ENCODE measurements at places on chromosomes 5 and 9.
A peak's percentile ranks its signal among the peaks of the same experiment; 100 is the strongest.

DNA sequence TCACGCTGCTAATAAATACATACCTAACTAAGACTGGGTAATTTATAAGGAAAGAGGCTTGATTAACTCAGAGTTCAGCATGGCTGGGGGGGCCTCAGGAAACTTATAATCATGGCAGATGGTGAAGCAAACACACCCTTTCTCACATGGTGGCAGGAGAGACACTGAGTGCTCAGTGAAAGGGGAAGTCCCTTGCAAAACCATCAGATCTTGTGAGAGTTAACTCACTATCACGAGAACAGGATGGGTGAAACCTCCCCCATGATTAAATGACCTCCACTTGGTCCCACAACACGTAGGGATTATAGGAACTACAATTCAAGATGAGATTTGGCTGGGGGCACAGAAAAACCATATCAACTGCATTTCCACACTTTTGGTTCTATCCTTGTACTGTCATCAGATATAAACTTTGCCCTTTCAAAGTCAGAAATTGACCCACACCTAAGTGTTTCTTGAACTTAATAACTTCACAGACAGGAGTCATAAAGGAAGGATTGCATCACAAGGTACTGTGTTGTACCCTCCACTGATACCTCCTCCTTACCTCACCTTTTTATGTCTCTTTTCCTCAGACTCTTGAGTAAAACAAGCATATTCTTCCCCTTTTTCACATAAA is 319.1 kb upstream of the PIK3R1 start:
- no peak for DNase-seq

- no peak for DNase-seq
These were observed 42.3 kb downstream of the TENT4A start for GRCh38 chr5:6755519-6755918.

GRCh38 chr9:87233431-87233830 is 264.2 kb upstream of the DAPK1 start:
- no peak for DNase-seq

DNA sequence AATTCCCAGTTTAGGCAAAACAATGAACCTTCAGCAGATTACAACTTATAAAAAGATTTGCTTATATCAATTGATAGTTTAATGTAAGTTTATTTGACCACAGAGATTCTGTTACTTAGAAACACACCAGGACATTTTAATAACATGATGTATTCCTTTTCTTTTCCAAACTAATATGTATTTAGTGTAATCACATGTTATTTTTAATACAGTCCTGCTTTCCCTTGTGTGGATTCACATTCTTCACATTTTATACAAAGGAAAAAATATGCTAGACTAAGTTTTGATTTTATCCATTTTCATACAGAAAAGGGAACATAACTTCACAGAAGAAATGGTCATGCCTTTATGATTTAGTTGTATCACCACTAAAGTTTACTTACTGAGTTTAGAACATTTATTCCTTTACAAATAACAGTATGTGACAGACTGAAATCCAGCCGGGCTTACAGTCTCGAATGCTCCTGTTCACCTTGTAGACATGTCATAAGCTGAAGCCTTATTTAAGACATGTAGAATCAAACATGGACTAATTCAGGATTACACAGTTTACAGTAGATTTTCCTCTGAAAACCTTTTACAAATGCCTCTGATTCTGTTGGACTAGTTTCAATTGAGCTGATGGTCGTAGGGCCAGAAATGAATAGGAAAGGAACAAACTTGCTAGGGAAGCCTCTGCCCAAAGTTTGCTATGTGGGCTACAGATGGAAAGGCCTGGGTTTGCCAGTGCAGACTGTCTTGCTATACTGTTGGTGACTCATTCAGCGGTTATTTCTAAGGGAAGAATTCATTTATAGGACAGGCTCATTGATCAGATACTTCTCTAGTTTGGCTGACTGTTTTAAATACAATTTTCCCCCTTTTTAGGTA is 6.6 kb upstream of the ASPN start:
- DNase-seq: no peak

DNA sequence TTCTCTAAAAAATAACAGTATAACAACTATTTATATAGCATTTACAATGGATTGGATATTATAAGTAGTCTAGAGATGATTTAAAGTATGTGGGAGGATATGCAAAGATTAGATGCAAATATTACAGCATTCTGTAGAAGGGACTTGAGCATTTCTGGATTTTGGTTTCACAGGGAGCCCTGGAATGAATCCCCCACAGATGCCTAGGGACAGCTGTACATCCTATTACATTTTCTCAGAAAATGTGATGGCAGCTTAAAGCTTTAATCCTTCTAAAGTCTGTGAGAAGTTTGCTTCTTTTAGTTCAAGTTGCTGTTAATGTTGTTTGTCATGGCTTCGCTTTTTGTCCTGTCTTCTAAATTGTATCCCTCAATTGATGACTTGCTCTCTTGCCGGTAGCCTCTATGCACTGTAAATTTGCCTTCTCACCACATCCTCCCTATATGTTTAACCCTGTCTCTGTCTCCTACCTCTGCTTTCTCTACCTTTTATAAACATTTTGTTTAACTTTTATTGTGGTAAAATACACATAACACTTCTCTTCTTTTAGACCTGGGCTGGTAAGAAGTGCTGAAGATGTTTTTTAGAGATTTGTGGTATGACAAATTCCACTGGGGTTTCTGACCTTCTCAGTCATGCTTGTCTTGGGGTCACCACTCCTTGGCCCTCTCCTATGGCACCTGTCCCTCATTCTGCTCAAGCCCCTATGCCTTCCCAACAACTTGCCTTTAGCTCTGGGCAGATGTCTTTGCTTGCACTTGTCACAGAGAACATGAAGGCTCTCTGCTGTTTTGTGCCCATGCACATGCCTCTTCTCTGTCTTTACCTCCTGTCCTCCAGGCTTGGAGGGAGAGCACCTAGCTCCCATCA is 37.9 kb downstream of the LNPEP start:
- no peak for DNase-seq

- DNase-seq: no peak
These were observed 113.9 kb upstream of the FBXL7 start for GRCh38 chr5:15386122-15386521.

DNA sequence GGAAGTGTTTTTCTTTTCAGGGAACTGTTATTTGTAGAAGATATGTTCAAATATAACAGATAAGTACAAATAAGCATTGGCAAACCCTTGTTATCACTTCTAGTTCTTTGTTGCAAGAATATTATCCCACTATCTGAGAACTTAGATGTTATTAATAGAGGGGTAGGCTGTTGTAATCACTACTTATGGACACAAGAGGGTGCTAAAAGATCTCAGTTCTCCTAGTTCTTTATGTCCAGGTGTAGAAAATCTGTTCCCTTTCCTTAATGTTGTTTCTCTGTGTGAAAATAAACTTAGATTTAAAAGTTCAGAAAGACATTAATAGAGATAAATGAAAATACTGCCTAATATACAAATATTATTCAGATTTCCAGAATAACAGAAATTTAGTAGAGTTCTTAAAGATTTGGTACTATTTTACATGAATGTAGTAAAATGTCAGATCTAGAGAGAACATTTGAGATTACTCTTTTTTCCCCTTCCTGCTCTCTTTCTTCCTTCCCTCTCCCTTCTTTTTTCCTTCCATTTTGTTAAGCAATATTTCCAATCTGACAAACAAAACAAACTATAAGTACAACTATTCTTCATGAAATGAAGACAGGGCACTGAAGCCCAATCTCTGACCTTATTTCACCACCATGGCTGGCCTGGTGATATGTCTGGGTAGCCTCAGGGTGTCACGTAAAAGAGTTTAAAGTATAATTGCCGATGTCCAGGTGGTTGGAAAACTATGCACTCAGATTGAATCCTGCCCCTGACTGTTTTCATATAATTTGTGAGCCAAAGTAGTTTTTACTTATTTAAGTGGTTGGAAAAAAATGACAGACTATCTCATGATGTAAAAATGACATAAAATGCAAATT is 43.6 kb upstream of the C5orf46 start:
- DNase-seq: no peak

GRCh38 chr5:133824661-133825254 is 143.7 kb downstream of the C5orf15 start:
- DNase-seq: peak; percentile 27

DNA sequence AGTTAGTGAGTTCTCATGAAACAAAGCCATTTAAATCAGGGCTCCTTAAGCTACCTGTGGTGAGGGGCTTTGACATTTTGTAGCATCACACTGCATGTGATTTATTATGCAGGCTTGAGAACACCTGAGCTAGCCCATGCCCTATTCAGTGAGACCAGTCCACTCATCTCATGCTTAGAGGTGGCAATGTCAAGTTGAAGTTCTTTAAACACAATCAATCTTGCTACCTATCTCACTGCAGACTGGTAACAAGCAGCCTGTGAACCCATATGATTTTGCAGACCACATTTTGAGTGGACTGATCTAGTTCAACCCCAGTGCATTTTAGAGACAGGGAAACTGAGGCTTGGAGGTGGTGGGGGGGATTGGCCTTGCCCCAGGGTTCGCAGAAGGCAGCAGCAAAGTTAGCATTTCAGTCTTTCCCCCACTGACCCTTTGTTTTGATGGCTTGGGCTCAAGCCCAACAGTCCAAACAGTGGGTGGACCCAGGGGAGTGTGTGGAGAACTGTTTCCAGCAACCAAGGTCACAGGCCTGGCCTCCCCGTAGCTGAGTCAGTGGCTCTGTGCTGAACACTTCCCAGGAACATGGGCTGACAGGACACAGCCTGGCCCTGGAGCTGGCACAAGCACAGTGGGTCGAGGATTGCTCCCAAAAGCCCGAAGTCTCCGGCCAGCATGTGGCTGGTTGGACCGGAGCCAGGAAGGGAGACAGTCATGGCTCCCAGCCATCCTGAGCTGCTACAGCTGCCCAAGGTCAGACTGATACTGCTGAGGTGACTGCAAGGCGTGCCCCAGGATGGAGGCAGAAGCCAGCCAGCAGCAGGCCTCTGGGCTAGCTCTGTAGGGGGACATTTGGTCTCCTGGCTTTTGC is 95.3 kb downstream of the RGS3 start:
- no peak for DNase-seq

DNA sequence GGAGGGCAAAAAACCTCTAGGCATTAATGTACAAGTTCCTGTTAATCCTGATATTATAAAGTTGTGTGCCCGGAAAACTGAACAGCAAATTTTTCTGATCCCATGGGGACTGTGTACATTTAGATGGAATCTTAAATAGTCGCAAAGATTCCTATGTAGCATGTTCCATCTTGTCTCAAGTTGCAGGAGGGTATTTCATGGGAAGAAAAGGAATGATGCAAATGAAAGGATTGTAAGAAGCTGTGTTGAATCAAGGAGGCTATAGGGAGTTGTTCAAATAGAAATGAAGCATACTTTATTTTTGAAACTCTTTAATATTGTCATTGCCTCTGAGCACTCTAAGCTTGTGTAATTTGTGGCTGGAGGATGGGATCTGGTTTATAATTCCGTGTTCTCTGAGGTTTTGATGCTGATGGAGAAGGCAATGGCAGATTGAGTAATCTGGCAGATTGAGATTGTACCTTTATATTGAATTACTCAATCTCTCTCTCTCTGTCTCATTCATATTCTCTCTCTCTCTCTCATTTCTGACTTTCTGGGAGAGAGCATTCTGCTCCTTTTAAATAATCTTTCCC is 288.5 kb downstream of the OSTF1 start:
- no peak for DNase-seq

GRCh38 chr9:33714989-33715388 is 80.4 kb upstream of the PRSS3 start:
- no peak for DNase-seq

- no peak for DNase-seq
These were observed 168.3 kb upstream of the RASA1 start for GRCh38 chr5:87099291-87099839.

DNA sequence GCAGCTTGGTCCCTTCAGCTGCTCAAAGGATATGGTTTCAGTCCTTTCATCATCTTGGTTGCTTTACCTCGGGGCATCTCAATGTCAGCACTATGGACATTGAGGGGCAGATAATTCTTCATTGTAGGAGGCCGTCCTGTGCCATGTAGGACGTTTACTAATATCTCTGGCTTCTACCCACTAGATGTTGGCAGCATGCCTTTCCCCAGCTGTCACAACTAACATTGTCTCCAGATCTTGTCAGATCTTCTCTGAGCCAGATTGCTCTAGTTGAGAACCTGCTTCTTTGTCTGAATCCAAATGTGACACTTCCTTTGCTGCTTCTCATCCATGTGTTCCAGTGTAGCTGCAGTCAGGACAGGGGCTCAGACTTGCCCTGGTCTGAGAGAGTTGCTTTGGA is 10.3 kb downstream of the PTPA start:
- no peak for DNase-seq

- no peak for DNase-seq
These were observed 53.1 kb downstream of the LHFPL2 start for GRCh38 chr5:78595458-78595921.

GRCh38 chr5:58680503-58680902 is 97.6 kb downstream of the RAB3C start:
- DNase-seq: no peak

DNA sequence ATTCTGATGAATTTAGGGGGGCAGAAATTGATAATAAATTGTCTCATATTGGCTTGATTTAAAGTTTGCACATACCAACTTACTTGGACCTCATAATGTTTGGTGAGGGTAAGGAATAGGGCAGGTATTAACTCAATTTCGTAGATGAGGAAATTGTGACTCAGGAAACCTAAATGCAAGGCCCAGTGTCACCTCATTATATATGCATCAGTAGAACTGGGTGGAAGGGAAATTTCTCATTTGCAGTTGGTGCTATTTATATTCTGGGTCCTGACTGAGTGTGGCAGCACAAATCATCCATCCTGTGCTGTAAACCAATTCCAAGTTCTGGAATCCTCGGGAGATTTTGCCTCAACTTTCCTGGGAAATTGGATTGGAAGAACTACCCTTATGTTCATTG is 103.0 kb downstream of the SPATA31D1 start:
- DNase-seq: no peak

GRCh38 chr5:137292461-137293027 is 206.6 kb downstream of the SPOCK1 start:
- no peak for DNase-seq

DNA sequence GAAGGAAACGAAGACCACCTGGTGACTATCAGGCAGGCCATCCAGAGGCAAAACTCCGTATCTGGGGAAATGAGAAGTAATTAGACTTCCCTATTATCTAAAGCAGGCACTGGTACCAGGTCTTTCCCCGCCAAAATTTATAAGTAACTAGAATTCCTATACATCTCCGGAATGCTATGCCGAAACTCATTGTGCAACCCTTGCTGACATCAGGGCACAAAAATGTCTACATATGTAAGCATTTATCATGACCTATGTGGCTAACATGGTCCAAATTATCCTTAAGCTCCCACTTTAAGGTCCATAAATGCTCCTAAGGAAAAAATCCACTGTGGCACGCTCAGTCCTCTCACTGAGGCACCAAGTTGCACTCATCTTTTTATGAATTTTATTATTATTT is 17.8 kb downstream of the ACTL7B start:
- no peak for DNase-seq

All from activated T-cell treated with anti-CD3 and anti-CD28 coated beads, Interleukin-2, amount 50 U/mL, for 72 hours (primary cell).